ENCODE measurements at places on chromosomes 1 and 21.

DNA sequence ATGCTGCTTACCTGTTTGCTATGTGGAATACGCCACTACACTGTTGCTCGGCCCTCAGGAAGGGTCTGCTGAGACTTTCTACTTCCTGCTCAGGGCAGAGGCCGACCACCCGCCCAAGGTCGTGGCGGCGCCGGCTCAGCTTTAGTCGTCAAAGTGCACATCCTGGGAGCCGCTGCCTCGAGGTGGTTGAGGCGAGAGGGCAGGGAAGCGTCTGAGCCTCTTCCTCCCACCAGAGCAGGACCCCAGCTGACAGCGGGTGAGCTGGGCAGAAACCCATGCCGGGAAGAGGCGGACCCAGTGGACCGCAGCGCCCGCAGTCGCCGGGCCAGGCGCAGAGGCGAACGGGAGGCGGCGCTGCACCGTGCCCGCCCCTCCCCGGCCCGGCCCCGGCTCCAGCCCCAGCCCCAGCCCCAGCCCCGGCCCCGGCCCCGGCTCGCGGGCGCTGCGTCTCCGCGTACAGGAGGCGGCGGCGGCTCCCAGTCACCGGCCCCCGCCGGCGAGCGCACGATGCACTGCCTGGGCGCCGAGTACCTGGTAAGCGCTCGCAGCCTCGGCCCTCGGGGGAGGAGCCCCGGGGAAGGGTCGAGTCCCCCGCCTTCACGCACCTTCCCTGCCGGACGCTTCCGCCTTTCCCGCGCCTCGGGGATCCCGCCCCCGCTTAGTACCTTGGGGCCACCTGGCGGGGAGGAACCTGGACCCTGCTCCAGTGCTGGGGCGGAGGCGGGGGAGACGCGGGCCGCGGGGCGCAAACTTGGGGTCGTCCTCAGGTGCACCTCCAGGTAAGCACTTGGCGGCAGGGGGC is at the start of gene SLC44A3:
SLC44A3 (plus strand) TSS at position 413 of the 802 bp plus-strand sequence; CDS start at position 508, 95 bp downstream.
- no peak for DNase-seq

DNA sequence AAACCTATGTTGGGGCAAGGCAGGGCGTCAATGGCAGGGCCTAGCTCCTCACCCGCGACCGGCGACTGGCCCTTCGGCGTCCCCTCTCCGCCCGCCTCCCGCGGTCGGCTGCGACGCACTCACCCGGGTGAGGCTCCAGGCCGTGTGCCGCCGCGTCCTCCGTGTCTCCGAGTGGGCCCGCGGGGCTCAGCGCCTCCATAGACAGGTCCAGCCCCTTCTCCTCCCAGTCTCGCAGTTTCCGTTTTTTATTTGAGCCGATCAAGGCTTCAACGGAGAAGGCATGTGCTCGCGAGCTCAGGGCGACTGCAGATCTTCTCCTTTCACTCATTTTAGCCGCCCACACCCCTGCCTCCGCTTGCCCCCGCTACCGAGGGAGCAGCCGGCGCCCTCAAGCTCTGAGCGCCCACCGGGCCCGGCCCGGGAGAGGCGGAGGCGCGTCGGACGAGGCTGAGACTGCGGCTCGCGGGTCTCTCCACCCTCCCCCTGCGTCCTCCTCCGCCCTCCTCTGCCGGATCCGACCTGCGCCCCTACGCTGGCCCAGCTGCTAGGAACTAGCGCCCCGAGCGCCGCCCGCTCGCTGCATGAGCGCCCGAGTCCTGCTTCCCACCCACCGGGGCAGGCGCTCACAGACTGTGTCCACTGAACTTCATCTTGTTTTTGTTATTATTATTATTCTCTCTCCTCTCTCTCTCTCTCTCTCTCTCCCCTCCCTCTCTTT is 516 bp downstream of the TBX15 start:
- DNase-seq = no peak

DNA sequence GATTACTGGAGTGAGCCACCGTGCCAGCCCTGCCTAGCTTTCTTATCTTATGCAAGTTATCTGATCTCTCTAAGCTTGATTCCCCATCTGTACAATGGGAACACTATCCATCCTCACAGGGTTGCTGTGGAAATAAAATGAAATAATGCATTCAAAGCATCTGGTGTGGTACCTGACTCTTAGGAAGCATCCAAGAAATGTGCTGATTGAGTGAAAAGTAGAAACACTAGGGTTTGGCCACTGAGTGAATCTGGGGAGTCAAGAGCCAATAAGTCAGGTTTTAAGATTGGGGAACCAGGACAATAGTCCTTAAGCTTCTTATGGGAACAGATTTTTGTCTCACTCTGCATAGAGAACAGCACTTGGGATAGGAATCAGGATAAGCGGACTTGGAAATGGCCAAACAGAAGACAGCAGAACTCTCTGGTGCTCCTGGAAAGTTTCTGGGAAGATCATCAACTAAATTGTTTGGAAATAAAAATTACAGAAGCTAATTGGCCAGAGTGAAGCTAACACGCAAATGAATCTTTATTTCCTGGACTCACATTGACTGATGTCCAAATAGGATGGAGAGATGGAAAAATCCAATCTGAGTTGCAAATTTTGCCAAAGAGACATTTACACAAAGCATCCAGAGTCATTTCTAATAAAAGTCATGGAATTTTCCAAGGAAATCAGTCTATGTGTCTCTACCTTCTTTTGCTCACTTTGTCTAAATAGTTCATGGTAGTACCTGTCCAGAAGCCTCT is 3.3 kb downstream of the PAFAH2 start:
- no peak for DNase-seq

- no peak for DNase-seq
Measured at GRCh38 chr1:1253314-1253713, 6.8 kb upstream of the C1QTNF12 start.

GRCh38 chr21:18449605-18450550 is 46.3 kb upstream of the TMPRSS15 start:
- DNase-seq = no peak

DNA sequence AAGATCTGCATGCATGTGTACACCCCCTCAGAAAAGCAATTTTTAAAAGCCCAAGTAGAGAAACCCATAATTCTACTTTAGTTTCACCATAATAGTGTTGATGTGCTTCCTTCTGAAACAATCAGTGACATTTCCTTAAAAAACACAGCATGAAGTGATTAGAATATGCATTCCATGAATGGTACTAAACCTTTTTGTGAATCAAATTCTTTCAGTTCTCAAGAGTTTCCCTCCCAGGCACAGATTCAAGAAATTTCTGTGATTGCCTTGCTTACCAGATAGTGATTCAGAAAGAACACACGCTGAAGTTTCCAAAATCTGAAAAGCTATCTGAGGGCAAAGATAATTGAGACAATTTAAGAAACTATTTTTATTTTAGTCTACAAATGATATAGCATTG is 136.4 kb upstream of the ADGRL2 start:
- no peak for DNase-seq

DNA sequence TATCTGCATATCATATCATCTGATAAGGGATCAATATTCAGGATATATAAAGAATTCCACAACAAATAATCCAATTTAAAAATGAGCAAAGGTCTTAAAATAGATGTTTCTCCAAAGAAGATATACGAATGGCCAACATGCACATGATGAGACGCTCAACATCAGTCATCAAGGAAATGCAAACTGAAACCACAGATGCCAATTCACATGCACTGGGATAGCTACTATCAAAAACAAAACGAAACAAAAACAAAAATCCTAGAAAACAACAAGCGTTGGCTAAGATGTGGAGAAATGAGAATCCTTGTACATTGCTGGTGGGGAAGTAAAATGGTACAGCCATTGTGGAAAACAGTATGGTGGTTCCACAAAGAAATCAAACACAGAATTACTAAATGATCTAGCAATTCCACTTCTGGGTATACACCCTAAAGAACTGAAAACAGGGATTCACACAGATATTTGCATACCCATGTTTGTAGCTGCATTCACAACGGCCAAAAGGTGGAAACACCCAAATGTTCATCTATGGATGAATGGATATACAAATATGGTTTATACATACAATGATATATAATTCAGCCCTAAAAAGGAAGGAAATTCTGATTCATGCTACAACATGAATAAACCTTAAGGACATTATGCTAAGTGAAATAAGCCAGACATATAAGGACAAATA is 79.4 kb downstream of the PCSK9 start:
- no peak for DNase-seq

- no peak for DNase-seq
Measured at GRCh38 chr1:6935911-6936690, 150.8 kb downstream of the CAMTA1 start.

DNA sequence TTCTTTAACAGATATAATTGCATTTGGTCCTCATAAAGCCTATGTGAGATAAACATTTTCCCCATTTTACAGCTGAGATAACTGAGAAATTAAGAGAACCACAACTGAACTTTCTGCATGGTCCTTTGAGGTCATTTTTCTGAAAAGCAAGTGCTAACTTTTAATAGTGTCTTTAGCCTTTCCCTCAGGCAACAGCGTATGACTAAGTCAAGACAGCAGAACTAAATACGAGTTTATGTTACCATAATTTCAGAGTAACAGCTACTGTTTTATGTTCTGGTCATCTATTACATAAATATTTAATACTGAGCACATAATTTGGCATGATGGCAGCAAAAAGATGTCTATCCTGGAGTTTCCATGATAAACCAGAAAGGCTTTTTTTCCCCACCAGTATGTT is 95.6 kb downstream of the OLFML2B start:
- DNase-seq = no peak

DNA sequence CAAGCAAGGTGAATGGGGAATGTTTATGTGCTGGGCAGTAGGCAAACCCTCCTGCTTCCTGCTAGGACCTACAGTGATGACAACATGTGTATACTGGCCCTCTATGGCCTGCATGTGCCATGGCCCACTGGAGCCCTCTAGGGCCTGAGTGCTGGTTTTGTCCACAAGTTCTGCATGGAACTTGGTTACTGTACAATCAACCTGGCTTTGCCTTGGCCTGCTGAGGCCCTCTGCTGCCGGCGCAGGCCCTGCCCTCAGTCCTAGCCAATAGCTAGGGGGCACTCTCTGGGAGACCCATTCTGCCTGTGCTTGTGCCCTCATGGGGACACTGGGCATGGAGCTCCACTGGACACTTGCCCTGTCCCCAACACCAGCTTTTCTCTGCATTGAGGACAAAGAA is 138.6 kb upstream of the NGF start:
- no peak for DNase-seq

GRCh38 chr1:30089024-30089430 is 634.4 kb downstream of the MATN1 start:
- no peak for DNase-seq

- DNase-seq = no peak
Measured at GRCh38 chr1:172141341-172141881, 279.1 kb upstream of the C1orf105 start.

GRCh38 chr1:26281091-26281958 is 1.4 kb downstream of the SH3BGRL3 start:
- no peak for DNase-seq

- no peak for DNase-seq
Measured at GRCh38 chr1:29129916-29130315, 6.2 kb upstream of the TMEM200B start.

- DNase-seq = no peak
Measured at GRCh38 chr1:178457651-178458050, 39.1 kb downstream of the CLEC20A start.

DNA sequence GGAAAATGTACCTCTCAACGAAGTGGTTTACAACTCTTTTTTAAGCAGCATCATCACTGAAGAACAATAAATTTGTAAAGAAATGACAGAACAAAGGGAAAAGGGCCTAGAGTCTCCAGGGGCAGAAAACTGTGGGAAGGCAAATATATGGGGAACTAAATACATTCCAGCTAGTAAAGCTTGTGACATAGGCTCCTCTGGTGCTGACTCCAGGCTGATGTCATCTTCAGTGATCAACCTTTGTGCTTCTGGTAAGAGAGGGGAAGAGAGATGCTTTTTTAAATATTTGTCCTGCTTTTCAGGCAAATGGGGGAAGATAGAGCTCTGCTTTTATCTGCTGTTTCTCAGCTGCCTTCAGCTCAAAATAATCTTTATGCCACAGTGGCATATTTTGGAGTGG is 323.2 kb downstream of the LRRIQ3 start:
- no peak for DNase-seq

DNA sequence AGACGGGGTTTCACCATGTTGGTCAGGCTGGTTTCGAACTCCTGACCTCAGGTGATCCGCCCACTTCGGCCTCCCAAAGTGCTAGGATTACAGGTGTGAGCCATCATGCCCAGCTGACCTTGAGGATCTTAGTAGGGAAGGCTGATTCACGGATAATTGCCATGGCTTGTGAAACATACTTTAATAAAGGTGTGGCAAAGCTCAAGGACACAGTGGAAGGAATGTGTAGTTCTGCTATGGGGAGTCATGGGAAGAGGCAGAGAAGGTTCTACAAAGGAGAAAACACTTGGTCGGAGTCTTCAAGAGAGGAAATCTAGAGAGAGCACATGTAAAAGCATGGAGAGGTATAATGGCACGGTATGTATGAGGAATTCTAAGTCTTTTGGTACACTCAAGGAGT is 12.7 kb upstream of the PTCH2 start:
- DNase-seq = no peak

All from GM06990 (cell line).